Myocyte (in vitro differentiated cells): ENCODE measurements at places on chromosomes 5 and 9.

DNA sequence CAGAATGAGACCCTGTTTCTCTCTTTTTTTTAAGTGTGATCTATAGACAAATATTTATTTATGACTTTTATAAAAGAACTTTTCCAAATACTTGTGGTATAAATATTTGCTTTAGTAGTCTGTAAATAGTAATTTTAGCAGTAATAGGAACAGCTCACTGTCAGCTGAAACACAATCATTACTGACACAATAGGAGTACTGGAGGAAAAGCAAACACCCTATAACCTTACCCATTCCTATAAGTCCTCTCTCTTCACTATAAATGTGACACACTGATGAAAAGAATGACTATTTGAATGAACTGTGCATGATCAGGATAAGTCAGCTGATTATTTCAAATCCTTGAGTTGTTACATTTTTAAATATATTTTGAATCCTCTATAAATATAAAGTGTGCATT, 72.4 kb downstream of the CDH12 start:
- no peak for DNase-seq

DNA sequence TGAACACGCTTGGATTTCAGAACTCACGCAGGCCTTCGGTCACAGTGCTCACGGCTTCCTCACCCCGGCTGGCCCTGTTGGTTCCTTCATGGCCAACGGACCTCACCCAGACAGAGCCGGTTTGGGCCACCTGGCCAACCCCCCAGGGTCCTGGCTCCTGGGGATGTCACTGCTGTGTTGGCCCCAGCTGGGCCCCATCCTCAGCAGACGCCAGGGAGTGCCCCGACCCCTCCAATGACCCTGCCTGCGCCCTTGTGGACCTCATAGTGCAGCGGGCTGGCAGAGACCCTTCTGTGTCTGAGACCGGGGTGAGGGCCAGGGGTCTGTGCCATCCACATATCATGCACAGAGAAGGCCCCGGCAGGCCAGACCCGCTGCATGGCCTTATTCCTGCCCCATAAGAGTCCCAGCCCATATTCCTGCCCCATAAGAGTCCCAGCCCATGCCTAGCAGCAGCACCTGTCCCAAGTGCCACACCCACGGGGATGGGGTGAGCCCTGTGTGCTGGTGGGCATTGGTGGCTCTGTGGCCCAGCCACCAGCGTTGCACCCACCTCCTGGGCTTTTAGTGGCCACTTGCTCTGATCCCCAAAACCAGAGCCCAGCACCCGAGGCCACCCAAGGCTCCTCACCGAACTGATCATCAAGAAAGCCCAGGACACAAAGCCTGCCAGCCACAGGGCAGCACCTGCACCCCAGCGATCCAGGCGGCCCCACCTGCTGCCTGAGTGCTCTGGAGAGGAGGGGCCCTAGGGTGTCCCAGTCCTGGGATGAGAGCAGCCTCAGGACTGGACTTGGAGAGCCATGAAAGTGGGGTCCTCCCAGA, 1.3 kb upstream of the LPCAT1 start:
- no peak for DNase-seq

DNA sequence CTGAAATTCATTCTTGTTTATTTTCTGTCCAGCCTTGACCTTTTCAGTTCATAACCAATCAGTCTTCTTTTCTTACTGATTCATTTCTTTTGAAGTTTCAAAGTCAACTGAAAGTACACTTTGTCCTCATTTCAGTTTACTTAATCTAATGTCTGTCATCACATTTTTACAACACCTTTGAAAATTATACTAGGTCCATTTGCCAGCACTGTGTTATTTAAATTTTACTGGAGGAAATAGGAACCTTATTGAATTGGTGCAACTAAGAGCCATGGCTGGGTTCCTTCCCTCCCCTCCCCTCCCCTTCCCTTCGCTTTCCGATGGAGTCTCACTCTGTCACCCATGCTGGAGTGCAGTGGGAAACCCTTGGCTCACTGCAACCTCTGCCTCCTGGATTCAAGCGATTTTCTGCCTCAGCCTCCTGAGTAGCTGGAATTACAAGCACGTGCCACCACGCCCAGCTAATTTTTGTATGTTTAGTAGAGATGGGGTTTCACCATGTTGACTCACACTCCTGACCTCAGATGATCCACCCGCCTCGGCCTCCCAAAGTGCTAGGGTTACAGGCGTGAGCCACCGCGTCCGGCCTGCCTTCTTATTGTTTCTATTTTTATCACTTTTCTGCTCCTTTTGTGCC, 6.3 kb downstream of the RMI1 start:
- DNase-seq: peak; percentile 36

- DNase-seq: no peak
These were observed 39.9 kb upstream of the RETREG1 start for GRCh38 chr5:16656561-16657191.

DNA sequence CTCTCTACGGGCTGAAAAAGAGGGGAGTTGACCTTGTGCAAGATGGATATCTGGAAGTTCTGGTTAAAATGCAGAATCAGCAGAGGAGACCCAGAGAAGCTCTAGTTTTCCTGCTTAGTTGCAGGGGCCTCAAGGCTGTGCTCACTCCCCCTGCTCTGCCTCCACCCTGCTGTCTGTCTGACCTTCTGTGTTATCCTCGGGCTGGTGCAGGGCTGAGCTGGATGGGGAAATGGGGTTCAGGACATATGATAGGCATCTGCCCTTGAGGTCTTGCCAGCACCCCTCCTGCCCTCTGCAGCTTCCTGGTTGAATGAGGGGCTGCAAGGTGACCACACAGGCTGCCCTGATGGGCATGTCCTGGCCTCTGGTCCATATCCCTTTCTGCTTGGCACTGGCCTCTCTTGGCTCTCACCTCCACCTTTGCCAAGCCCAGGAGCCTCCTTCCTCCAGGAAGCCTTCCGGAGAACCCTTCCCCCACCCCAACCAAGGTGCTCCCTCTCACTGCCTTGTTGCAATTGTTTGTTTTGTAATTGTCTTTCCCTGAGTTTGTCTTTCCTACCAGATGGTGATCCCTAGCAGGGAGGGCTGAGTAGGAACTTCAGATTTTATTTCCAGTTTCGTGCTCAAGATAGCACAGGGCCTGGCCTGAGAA, 1.3 kb downstream of the TMEM268 start:
- no peak for DNase-seq

- no peak for DNase-seq
These were observed 460.8 kb downstream of the DMAC1 start for GRCh38 chr9:7338586-7339281.

DNA sequence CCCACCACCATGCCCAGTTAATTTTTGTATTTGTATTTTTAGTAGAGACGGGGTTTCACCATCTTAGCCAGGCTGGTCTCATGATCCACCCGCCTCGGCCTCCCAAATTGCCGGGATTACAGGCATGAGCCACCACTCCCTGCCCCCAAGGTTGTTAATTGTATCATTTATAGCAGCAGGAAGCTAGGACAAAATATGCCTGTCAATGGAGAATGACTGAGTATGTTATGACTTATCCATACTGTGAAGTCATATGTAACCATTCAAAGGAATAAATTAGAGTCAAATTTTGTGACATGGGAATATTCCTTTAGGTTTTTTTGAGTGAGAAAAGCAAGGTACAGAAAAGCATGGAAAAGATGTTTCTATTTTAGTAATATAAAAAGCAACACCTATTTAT, 3.9 kb upstream of the DAB2 start:
- no peak for DNase-seq

GRCh38 chr5:54080831-54081230, 229.5 kb downstream of the ARL15 start:
- DNase-seq: no peak

- DNase-seq: no peak
These were observed 56.7 kb downstream of the HSPA4 start for GRCh38 chr5:133108481-133108921.

GRCh38 chr5:16921211-16921610, 14.9 kb downstream of the MYO10 start:
- no peak for DNase-seq

- peak; percentile 29 for DNase-seq
These were observed 184.2 kb downstream of the EFNA5 start for GRCh38 chr5:107486489-107486888.

DNA sequence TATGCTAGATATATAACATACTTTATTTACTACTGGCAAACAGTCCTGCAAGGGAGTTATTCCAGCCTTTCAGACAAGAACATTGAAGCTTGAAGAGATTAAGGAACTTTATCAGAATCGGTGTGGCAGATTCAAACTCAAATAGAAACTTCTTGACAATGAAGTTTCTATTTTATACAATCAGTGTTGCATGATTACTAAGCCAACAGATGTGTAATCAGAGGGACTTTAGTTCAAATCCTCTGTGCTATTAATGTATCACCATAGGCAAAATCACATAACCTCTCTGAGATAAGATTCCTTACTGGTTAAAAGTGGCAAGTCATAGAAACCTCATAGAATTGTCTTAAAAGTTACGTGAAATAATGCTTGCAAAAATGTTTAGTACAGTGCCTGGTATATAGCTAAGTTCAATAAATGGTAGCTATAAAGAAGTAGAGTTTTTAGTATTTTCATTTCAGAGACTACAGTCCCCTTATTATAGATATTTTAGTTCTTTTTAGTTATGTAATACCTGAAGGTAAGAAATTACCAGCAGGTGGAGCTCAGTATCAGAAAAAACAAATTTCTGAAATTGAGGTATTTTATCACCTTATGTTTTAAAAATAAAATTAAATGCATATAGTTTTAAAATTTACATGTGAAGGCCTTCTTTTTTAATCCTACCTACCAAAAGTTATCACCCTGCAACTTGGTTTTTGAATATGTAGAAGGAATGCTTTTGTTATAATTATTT, 172.1 kb downstream of the FER start:
- DNase-seq: no peak

GRCh38 chr5:168359820-168360460, 68.5 kb downstream of the WWC1 start:
- no peak for DNase-seq

GRCh38 chr5:91898898-91899297, 515.8 kb upstream of the ARRDC3 start:
- DNase-seq: no peak

DNA sequence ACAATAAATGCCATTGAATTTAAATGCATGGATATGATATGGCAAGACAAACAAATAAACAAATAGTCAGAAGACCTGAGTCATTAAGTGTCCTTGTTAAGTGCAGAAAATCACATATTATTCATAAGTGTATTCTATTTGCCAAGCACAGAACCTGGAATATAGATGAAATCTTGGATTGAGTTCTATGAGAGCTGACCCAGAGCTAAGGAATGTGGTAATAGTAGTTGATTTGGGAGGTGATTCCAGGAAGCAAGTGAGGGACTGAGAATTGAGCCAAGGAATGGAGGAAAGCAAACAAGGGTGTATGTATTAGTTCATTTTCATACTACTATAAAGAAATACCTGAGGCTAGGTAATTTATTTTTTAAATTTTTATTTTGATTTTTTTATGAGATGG, 208.9 kb downstream of the TRIM32 start:
- DNase-seq: no peak

DNA sequence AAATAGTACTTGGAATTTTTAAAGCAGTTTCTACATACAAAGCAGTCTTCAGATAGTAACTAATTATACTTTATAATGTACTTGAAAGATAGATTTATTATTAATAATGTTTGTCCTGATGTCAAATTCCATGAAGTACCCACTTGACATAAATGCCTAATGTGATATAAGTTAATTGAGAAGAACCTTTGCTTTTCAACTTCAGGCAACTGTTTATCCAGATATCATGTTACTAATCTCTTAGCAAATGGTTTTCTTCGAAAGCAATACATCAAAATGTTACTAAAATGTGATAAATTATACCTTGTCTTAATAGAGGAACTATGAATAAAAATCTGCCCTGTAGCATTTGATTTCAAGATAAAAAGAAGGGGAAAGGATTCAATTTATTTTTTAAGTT, 146.8 kb upstream of the FBXL17 start:
- no peak for DNase-seq

DNA sequence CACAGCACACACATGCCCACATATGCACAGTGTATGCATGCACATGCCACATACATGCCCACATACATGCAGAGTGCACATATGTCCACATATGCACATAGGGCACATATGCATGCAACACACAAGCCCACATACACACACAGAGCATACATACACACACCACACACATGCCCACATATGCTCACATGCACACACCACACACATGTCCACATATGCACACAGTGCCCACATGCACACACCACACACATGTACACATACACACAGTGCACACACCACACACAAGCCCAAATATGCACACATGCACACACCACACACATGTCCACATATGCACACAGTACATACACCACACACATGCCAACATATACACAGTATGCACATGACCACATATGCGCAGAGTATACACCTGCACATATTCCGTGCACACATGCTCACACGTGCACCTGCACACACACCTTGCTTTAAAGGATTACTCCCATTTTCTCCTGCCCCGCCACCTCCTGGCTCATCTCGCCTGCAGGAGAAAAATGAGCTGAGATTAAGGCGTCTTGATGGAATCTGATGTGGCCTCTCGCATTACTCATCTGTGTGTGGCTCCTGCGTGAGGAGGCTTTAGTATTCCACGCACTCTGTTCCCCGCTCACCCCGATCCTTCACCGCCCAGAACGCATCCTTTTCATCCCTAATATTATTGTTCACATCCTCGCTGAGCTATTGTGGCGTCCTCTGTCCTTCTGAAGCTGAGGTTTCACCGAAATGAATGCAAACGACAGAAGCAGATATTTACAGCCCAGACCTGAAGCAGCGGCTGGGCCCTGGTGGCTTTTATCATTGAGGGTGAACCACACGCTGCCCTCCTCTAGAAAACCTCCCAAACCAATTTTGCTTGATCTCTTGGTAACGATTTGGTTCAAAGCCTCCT, 182.7 kb downstream of the OLFM1 start:
- DNase-seq: no peak

GRCh38 chr5:107812570-107813141, 141.9 kb upstream of the EFNA5 start:
- DNase-seq: peak; percentile 94

DNA sequence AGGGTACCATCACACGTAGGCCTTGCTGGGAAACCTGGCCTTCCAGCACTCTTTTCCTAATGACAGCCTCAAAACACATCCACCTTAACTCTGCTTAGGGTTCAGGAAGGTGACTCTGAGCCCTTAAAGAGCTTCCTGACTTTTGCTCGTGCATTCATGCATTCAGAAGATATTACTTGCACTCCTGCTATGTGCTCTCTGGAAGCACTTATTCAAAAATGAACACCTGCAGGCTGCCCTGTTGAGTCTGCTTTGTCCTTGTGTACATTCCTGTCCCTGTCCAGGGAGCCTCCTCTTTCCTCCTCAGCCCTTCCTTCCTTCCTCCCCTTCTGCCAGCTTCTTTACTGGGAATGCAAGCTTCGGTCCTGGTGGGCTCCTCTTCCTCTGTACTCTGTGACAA, 61.5 kb downstream of the SPRY4 start:
- no peak for DNase-seq
